ENCODE measurements at places on chromosomes 13 and 19.

- no peak for DNase-seq
These were observed 38.0 kb upstream of the TEX29 start for GRCh38 chr13:111282425-111282824.

DNA sequence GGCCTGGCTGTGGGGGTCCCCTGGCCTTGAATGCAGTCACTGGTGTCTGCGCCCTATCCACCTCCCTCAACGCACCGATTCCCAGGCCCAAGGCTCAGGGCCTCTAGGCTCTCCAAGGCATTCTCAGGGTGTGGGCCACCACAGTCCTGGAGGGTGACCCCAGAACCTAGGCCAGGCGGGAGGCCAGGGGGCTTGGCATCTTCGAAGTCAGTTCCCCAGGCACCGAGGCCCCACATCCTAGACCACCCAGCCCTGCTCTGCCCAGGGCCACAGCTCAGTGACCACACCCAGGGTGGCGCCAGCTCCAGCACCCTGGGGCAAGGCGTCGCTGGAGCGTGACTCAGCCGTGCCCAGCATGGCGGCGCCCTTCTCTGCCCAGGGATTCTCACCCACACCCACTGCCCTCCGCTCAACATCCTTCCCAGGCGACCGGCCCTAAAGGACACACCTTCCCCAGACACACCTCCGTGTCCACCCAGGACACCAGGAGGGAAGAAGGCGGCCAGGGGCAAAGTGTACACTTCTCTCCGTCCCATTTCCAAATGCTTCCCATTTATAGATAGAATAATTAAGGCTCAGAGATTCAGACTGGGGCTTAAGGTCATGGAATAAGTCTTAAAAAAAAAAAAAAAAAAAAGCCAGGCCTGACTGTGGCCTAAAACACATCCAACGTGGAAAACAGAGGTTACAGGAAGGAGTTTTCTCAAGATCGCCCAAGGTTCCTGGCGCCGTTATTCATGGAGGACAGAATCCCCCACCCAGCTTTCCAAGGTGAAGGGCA is 36.4 kb upstream of the NANOS3 start:
- DNase-seq, result peak; percentile 76

DNA sequence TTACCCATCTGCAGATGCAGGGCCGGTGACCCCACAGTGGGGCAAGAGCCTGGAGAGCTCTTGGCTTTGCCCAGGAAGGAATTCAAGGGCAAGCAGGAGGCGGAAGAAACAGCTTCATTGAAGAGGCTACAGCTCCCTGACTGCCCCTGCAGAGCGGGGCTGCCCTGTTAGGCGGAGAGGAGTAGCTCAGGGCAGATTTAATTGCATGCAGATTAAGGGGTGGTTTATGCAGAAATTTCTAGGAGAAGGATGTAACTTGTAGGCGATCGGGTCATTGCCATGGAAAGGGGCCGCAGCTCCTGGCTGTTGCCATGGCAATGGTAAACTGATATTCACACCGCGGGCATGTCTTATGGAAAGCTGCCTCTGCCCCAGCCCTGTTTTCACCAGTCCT is 94.1 kb downstream of the ATP11A start:
- DNase-seq, result peak; percentile 30

DNA sequence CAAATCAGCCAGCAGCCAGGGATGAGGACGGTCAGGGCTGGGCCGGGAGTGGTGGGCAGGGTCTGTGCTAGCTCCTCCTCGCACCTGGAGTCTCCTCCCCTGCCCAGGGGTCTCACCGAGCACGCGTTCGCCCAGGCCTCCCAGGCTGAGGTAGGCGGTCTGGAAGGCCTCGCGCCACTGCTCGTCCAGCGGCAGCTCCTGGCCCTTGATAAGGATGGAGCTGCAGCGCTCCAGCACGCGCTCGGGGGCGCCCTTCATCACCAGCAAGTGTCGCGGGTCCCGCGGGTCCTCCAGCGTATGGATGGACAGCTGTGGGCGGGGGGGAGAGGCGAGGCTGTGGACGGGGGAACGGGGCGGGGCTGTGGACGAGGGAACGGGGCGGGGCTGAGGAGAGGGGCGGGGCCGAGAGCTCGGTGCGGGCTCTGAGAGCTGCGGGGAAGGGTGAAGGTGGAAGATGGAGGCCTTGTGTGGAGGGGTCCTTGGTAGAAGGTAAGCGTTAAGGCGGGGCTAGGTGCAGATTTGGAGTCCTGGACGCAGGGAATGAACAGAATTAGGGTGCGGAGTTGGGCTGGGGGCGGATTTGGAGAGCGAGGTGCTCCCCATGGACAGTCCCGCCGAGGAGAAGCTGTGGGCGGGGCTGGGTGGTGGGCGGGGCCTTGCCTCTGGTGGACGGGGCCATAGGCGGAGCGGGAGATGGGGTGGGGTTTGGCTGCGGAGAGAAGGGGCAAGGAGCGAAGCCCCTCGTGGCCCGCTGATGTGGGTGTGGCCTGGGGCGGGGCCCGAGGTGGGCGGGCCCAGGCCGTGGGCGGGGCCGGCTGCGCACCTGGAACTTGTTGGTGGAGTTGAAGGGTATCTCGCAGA is 5.7 kb downstream of the ATP4A start:
- peak; percentile 81 for DNase-seq

- no peak for DNase-seq
These were observed 134.3 kb downstream of the STK24 start for GRCh38 chr13:98442391-98443230.

- no peak for DNase-seq
These were observed 19.3 kb upstream of the RAB20 start for GRCh38 chr13:110580800-110581199.

DNA sequence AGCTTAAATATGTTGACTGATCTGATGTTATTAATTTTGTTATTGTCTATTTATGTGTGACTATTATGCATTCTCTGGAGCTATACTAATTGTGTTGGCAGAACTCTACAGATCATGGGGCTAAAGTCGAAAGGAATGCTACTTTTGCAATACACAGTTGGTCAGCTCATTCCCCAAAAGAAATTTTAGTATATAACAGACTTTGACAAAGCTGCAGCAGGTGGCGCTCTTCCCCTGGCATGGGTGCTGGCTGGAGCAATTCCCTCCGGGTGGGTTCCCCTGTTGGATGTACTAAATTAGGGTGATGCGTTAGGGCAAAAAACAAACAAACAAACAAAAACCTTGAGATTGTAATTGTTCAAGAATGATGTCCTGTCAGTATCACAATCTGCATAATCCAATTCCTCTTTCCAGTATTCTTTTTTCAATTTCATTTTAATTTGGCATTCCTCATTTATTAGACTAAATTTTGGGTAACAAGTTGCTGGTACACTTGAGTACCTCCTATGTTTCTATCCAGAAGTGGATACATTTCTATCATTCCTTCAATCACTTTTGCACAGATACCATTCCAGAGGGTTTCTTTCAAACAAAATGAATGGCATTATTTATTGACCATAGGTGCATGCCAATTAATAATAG is 322.8 kb upstream of the EDNRB start:
- DNase-seq, result peak; percentile 62

- DNase-seq, result no peak
These were observed 94.5 kb downstream of the LIG4 start for GRCh38 chr13:108120856-108121255.

GRCh38 chr13:18233783-18234299 is 947.8 kb downstream of the TUBA3C start:
- no peak for DNase-seq

DNA sequence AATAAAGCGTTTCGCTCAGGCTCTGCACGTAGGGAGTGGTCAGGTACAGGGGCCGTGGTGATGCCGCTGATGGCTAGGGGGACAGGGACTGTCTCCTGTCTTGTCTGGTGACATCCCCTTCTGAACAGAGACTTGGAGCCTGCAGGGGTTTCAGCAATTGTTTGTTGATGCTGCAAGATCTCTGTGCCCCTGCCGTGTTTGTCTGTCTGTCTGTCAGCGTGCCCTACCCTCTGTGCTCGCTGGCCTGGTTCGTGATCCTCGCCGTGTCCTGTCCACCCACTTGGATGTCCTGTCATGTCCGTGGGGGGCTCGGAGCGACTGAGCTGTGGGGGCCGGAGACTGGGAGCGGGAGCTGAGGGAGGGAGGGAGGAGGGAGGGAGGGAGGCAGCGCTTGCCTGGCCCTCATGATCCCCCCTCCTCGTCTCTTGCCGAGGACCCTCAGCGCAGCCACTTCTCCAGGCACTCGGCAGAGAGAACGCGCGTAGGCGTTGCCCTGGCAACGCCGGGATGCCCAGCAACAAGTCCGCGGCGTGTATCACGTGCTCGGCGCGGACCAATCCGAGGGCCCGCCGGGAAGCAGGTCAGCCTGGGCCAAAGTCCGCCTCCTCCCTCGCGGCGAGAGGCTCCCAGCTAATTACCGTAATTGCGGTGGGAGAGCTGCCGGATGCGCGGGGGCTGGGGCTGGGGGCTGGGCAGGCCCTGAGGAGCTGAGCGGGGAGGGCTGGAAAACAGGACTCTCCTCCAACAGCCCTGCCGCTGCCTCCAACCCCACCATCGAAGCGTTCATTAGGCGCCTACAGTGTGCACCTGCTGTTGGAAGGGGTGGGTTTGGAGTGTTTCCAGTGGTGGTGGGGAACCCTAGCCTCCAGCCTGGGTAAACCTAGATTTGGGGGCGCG is 31.9 kb upstream of the FEM1A start:
- DNase-seq, result peak; percentile 84

- DNase-seq, result no peak
These were observed 35.8 kb upstream of the XPO4 start for GRCh38 chr13:20938302-20938701.

- no peak for DNase-seq
These were observed 103.2 kb downstream of the SPACA7 start for GRCh38 chr13:112479389-112479788.

DNA sequence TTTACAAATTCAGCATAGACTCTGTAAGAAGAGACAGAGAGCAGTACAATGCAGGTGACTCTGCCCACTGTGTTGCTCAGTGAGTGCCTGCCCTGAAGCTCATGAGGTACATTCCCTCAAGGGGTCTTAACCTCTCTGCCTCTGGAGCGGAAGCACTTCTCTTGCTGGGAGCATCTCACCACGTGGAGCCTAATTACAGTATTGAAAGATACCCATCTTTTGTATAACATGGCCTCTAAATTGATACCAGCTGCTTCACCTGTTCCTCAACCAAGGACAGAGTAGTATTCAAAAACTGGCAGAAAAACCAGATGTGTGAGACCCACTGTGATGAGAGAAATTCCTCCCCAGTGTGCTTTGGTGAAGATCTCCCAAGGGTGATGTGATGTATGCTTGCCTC is 77.1 kb downstream of the SACS start:
- no peak for DNase-seq

- no peak for DNase-seq
These were observed 165.2 kb downstream of the SHISA2 start for GRCh38 chr13:25886438-25887214.

GRCh38 chr19:18799389-18799970 is 8.4 kb upstream of the COMP start:
- no peak for DNase-seq

DNA sequence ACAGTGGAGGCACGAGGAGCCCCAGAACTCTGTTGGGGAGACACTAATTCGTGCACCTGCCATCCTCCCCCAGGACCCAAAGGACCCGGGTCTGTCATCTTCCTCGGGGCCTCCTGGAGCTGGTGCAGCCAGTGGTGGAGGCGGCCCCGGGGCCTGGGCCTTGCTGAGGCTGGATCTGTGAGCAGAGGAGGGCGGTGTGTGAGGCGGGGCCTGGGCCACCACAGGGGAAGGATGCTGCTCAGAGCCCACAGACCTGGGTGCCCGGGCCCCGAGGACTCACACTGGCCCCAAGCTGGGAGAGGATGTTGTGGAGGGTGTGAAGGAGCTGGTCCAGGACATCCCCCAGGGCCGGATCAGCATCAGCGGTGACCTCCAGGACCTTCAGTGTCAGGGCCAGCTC is 8.3 kb downstream of the IFNL3 start:
- peak; percentile 64 for DNase-seq

GRCh38 chr19:57167385-57167784 is at the start of gene DUXA:
Gene DUXA (minus strand): TSS chr19:57167485. CDS start chr19:57167443, 42 bp downstream.
- DNase-seq, result no peak

- no peak for DNase-seq
These were observed 9.2 kb downstream of the TMEM255B start for GRCh38 chr13:113768018-113768905.

DNA sequence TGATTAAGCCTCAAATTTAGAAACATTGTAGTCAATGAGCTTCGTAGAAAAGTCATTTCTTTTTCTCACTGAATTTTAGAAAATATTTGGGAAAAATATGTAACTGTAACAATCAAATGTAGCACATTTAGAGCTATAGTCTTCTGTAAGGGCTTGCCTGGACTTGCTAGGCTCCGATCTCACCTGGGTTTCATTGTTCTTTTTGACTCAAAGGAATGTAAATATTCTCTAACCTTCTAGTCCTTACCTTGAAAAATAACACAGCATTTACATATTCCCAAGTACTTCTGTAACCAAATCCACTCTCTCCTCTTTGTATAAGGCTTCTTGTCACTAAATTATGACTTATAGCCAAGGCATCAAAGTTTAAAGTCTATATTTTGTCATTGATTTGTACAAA is 2.9 kb upstream of the UFM1 start:
- DNase-seq, result no peak

Measured in activated CD8-positive, alpha-beta memory T cell treated with anti-CD3 and anti-CD28 coated beads, Interleukin-2, amount 50 U/mL, for 48 hours (primary cell).